ENCODE measurements at places on chromosomes 6 and 20.
A peak's percentile ranks its signal among the peaks of the same experiment; 100 is the strongest.

- DNase-seq, result no peak
Observed at GRCh38 chr6:48476257-48476656, 365.3 kb upstream of the PTCHD4 start.

DNA sequence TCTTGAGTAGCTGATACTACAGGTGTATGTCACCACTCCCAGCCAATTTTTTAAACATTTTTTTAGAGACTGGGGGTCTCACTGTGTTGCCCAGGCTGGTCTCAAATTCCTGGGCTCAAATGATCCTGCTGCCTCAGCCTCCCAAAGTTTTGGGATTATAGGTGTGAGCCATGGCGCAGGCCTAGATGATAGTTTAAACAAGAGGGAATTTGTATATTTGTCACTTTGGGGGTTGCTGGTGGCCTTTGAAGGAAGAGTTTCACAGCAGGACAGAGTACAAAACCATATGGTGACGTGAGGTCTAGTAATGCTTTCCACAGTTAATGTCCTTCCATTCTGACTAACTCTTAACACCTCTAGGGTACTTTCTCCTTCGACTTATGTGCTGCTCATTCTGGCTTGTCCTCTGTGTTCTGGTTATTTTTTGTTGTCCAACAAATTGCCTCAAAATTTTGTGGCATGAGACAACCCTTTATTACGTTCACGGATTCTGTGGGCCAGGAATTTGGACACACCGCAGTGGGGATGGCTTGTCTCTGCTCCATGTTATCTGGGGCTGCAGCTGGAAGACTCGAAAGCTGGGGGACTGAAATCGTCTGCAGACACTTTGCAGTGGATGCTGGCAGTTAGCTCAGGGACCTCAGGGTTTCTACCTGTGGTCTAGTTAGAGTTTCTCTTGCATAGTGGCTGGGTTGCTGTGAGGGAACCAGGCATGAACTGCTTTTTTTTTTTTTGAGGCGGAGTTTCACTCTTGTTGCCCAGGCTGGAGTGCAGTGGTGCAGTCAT is 23.0 kb upstream of the IER3 start:
- DNase-seq, result no peak

DNA sequence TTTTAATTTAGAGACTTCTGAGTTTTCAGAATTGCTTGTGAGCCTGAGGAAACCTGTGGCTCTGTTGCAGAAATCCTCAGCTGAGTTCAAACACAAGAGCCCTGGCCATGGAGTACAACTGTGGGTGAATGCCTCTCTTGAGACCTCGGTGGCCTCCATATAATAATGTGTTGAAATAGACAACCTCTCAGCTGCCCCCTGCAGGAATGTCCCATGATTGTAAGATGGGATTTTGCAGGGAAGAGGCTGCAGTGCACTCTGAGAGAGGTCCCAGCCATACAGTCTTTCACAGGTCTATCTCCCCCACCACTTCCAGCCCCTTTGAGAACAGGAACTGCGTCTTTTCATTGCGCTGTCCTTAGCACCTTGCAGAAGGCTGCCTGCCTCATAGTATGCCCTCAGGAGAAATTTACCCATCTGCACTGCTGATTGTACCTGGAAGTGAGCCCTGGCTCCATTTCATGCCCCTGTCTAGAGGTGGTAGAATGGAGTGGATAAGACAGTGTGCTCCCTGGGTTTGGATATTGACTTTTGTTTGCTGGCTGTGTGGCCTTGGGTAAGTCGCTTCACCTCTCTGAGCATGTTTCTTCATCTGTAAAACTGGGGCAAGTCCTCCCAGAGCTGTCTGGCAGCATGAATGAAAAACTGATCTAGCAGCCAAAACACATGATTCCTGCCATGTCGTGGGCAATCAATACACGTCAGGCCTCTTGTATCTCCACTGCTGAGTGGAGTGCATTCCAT is 16.8 kb upstream of the CDH22 start:
- DNase-seq, result no peak

DNA sequence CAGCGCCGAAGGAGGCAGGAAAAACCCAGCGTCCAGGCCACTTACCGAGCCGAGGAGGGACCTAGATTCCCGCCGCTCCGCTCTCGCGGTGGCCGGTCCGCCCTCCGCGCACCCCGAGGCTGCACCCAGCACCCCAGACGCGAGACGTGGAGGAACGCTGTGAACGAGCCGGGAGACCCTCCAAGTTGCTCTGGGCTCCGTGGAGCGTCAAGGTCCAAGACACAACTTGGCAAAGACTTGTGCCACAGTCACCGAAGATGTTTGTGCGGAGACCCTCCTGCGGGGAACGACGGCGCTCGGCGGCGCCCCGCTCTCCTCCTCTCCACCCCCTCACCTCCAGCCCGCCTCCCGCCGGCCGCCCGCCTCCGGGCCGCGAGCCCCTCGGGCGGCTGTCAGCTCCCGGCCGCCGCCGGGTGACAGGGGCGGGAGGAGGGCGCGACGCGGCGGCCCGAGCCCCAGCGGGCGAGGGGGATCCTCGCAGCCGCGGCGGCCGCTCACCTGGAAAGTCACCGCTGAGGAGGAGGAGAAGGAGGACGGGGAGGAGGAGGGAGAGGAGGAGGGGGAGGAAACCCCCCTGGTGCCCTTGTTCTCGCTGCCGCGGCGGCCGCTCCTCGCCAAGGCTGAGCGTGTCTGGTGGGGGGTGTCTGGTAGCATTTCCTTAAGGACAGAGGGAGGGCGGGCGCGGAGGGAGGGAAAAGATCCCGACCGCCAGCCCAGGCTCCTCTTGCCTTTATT is 637 bp upstream of the HIVEP2 start:
- peak; percentile 71 for DNase-seq

GRCh38 chr20:6265204-6265904 is 142.5 kb upstream of the FERMT1 start:
- DNase-seq, result no peak

DNA sequence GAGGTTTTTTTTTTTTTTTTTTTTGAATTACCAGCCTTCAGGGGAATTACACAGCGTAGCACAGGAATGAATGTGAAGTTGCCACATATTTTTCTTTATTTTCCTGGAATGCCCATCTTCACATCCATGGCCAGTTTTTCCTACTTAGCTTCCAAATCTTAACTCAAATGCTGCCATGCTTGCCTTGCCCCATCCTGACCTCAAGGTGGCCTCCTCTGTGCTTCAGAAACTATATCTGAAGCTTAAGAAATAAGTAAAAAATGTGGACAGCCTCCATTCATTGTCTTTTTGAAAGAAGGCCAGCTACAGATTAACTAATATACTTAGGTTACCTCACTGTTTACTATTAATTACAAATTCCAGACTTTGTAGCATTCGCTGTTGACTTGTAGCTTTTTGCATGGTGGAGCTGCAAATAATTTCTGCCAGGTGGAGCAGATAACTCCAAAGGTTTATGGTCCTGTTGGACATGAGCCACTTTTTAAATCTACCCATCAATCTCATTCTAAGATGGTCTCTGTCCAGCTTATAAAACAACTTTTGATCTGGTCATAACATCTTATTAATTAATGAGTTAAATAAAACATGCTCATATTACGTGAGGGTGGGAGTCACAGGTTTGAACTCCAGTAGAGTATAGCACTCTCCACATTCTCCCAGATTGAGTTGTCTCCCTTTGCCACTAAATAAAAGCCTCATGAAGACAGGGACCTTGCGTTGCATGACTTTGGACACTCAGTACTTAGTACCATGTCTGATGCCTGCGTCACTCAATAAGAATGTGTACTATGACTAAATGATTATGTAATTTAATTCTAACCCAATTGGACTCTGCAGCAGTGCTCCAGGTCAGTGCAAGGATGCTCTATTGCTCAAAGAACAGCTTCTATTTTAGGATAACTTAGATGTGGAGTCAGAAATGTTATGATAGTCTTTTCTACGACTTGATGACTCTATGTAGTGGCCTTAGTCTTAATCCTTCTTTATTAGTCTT is 678.6 kb upstream of the CITED2 start:
- no peak for DNase-seq

GRCh38 chr6:83792846-83793245 is 60.3 kb upstream of the RIPPLY2 start:
- DNase-seq, result no peak

DNA sequence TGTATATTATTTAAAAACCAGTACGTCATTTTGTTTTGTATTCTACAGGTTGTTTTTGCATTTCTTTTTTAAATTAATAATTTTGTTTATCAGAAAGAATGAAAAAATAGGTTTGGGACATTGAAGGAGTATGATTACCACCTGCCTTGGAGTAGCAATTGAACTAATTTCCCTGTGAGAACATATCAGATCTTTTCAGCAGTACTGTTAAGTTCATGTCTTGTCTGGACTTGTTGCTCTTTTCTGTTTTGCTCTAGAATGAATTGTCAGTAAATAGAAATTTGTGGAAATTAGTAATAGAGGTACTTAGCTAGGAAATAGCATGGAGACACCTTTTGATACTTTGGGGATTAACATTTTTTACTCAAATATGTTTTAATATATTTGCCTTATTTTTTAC is 24.3 kb downstream of the HSF2 start:
- no peak for DNase-seq

DNA sequence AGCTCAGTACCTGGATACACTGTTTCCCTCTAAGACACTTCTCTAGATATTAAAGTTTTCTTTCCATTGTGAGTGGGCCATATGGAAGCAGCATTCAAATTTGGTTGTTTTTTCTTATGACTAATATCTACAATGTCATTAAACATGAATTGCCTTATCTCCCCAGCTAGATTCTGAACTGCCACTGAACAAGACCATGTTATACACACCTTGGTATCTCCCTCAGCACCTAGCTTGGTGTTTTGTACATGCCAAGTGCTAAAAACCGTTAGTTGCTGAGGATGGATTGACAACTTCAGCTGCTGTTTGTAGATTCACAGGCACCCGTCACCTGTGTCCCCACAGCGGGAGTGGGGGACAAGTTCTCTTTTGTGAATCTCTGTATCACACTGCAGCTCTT is 131.1 kb downstream of the KIF13A start:
- no peak for DNase-seq

- peak; percentile 85 for DNase-seq
Observed at GRCh38 chr6:37566111-37566949, 66.6 kb upstream of the CCDC167 start.

DNA sequence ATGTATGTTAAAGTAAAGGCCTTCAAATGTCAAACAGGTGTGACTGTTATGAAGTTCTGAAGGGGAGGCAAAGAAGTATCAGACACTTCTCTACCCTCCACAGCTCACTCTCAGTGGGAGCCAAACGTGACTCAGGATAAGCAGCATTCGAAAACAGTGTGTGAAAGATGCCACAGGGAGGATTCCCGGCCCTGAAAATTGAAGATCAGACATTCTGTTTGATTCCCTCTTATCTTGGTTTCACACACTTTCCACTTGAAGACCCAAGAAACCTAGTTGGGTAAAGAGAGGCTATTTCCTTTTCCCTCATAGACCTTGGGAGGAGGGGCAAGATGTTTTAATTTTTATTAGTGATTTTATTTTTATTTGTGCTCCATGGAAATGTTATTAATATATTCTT is 164.2 kb upstream of the SUPT3H start:
- no peak for DNase-seq
